H1 (cell line): ENCODE measurements at places on chromosomes 1 and 21.

GRCh38 chr1:96482616-96483015, 239.0 kb upstream of the PTBP2 start:
- peaks cover 15% of the 10 kb centered on the region for H3K27me3 ChIP-seq
- no peaks in the 10 kb centered on the region for H3K36me3 ChIP-seq
- peaks cover 2% of the 10 kb centered on the region; the same call in 1 of the 2 replicates for H3K4me1 ChIP-seq
- H3K27ac ChIP-seq, result no peak overlapping the region
- H3K4me3 ChIP-seq, result no peak overlapping the region

- no peaks in the 10 kb centered on the region for H3K36me3 ChIP-seq
- no peaks in the 10 kb centered on the region for H3K4me1 ChIP-seq
- DNase-seq, result no peak
- no peaks in the 10 kb centered on the region; the same call in 1 of the 2 replicates for H3K27me3 ChIP-seq
- no peak overlapping the region for H3K4me3 ChIP-seq
- no peak overlapping the region for H3K27ac ChIP-seq
Measured at GRCh38 chr1:74835051-74835450, 102.1 kb downstream of the TYW3 start.

DNA sequence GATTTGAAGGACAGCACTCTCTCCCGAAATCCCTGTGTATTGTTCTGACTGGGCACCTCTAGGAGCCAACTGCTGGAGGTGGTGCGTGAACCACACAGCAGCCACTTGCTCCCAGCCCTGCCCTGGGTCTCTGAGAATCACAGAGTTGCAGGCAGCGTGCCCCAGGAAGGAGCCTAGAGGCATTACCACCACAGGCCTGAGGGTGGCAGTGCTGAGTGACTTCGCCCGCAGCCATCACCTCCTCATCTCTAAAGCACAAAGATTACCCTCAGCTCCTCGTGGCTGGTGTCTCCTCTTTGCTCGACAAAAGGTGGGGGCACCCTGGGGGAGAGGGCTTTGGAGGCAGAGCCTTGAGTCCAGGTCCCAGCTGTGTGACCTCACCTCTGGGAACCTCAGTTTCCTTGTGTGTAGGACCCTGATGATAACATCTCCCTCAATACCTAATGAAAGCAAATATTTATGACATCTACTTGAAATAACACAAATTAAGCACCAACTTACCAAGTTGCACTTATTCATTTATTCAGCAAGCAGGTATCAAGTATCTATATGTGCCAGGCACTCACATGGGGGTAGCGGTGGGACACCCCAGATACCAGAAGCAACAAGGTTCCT, 86.3 kb downstream of the VWA5B1 start:
- peak; percentile 41 for DNase-seq
- H3K4me3 ChIP-seq, result no peak overlapping the region
- H3K27ac ChIP-seq, result no peak overlapping the region
- no peaks in the 10 kb centered on the region for H3K36me3 ChIP-seq
- H3K4me1 ChIP-seq, result no peaks in the 10 kb centered on the region

GRCh38 chr1:2479618-2480017, 3.5 kb downstream of the PLCH2 start:
- H3K4me3 ChIP-seq, result no peak overlapping the region
- no peak overlapping the region for H3K27ac ChIP-seq
- H3K36me3 ChIP-seq, result no peaks in the 10 kb centered on the region
- no peaks in the 10 kb centered on the region for H3K27me3 ChIP-seq

GRCh38 chr21:38272215-38272614, 15.4 kb downstream of the KCNJ15 start:
- H3K36me3 ChIP-seq, result no peaks in the 10 kb centered on the region
- no peak for DNase-seq
- no peak overlapping the region for H3K27ac ChIP-seq
- no peaks in the 10 kb centered on the region for H3K27me3 ChIP-seq
- H3K4me1 ChIP-seq, result peaks cover 3% of the 10 kb centered on the region

DNA sequence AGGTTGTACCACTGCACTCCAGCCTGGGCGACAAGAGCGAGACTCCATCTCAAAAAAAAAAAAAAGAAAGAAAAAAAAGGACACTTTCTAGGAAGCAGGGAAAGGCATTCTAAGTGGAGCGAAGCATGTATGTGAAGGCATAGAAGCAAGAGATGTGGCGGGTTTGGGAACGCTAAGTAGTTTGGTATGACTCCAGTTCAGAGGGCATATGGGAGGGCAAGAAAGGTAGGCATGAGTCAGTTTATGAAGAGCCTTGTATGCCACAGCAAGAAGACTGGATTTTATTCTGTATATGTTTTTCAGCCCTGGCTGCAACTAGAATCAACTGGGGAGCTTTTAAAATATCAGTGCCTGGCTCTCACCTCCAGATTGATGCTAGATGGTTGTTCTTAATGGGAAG, 4.4 kb upstream of the ELOVL1 start:
- H3K27me3 ChIP-seq, result no peaks in the 10 kb centered on the region
- no peak overlapping the region for H3K27ac ChIP-seq
- no peak overlapping the region for H3K4me3 ChIP-seq
- H3K36me3 ChIP-seq, result no peaks in the 10 kb centered on the region

DNA sequence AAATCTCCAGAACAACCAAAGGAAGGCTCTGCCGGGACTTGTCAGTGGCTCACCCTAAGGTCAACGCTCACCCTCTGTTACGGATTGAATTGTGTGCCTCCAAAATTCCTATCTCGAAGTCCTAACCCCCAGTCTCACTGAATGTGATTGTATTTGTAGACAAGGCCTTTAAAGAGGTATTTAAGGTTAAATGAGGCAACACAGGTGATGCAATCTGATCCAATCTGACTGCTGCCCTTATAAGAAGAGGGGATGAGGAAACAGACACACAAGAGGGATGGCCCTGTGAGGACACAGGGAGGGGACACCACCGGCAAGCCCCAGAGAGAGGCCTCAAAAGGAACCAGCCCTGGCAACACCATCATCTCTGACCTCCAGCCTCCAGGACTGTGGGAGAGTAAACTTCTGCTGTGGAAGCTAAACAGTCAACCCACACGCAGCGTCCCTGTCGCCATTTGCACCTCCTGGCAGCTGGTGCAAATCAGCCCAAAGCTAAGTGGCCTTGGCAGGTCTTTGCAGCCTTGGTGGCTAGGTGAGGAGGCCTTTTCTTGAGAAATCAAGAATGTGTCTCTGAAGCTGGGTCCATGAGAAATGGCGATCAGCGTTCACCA, 24.2 kb downstream of the UBASH3A start:
- no peaks in the 10 kb centered on the region for H3K27me3 ChIP-seq
- H3K4me1 ChIP-seq, result no peaks in the 10 kb centered on the region
- DNase-seq, result no peak
- H3K27ac ChIP-seq, result no peak overlapping the region
- H3K36me3 ChIP-seq, result no peaks in the 10 kb centered on the region

DNA sequence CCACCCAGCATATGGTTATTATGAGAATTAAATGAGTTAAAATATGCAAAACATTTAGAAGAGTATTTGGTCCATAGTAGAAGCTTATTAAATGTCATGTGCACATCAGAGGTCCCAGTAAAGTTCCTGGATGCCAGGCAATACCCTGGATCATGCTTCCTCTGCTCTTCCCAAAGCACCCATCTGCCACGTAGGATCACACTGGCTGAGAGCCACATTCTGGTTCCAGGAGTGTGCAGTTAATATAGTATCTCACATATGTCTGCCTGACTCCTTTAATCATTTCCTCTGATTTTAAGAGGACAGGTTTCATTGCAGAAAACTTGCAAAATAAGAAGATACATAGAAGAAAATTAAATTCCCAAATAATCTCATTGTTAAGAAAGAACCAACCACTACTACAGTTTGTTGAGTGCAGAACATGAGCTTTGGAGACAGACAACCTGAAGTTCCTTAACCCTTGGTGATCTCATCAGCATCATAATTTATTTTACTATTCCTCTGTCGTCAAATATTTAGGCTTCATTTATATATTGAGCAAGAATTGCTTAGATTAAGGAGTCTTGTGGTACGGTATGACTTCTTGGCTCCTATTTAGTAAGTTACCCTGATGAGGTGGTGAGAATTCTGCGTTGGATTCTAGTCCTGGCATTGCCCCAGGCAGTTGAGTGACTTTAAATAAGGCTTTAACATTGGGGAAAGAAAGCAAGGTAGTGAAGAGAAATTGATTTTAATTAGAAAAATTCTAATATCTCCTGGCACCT, 12.3 kb downstream of the SGIP1 start:
- DNase-seq, result no peak
- no peak overlapping the region for H3K4me3 ChIP-seq
- no peak overlapping the region for H3K27ac ChIP-seq
- H3K27me3 ChIP-seq, result no peaks in the 10 kb centered on the region

- H3K27ac ChIP-seq, result peak overlapping the region; percentile 74; the same call in 1 of the 2 replicates
- H3K4me1 ChIP-seq, result peaks cover 19% of the 10 kb centered on the region
- H3K36me3 ChIP-seq, result no peaks in the 10 kb centered on the region; the same call in 1 of the 2 replicates
- DNase-seq, result no peak
- no peaks in the 10 kb centered on the region for H3K27me3 ChIP-seq
Measured at GRCh38 chr1:244653439-244654107, 647 bp downstream of the DESI2 start.

GRCh38 chr21:40235528-40235927, 368.3 kb downstream of the PCP4 start:
- H3K27ac ChIP-seq, result no peak overlapping the region
- no peak for DNase-seq
- H3K36me3 ChIP-seq, result no peaks in the 10 kb centered on the region
